ENCODE measurements at places on chromosomes 13 and 19.

DNA sequence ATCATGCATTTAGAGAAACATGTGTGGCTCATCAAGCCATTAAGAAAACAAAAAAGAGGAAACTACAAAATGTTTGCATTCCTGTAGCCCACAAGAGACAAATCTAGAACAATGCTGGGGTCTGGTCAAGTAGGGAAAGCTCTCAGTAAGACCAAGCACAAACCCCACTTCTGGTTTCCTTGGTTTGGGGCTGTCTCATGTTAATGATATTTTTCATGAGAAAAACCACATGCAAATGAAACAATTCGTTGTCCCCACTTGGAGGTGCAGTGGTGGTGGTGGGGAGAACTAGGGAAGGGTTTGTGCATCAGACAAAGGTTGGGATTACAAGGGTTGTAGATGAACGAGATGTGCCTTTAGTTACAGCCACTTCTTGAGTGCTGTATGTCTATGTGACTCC lies 7.0 kb upstream of the RB1 start:
- DNase-seq, result no peak

DNA sequence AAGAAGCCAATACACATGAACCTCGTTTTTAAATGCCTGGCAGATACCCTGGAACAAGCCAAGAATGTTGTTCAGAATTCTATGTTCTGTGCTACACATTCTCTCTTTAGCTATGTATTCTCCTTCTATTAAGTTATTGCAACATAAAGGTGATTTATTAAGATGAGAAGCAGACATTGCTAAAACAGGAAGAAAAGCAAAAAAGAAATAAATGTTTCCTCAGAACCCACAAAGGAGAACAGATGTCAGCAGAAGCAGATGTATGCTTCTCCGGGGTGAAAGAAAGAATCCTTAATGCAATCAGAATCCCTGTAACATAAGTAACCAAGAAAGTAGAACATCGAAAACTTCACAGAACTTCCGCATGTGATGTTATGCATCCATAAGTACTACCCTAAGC lies 302.9 kb downstream of the DCT start:
- DNase-seq, result no peak

DNA sequence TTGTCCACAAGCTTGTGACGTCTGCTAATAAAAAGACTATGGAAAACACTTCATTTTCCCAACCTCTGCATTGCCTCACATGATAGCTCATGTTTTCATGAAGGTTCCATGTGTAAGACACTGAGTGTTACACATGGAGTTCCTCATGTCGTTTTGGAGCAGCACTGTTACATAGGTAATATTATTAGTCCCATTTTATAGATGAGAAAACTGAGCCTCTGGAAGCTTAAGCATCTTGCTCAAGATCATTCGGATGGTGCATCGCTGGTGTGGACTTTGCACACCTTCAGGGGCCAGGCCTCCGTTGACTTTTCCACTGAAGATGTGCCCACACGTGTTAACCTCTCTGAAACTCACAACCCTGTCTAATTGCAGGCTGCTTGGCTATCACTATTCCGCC lies 743.4 kb downstream of the UQCRFS1 start:
- DNase-seq, result no peak

GRCh38 chr19:29104605-29105241 lies 108.2 kb downstream of the UQCRFS1 start:
- DNase-seq, result no peak

- DNase-seq, result no peak
These were observed 5.0 kb downstream of the JOSD2 start for GRCh38 chr19:50505856-50506611.

GRCh38 chr19:588093-588740 lies 1.5 kb upstream of the HCN2 start:
- DNase-seq, result peak; percentile 74

GRCh38 chr19:39381910-39382611 lies 8.8 kb downstream of the PAF1 start:
- no peak for DNase-seq

- no peak for DNase-seq
These were observed 146.9 kb downstream of the KDM4B start for GRCh38 chr19:5115771-5116202.

DNA sequence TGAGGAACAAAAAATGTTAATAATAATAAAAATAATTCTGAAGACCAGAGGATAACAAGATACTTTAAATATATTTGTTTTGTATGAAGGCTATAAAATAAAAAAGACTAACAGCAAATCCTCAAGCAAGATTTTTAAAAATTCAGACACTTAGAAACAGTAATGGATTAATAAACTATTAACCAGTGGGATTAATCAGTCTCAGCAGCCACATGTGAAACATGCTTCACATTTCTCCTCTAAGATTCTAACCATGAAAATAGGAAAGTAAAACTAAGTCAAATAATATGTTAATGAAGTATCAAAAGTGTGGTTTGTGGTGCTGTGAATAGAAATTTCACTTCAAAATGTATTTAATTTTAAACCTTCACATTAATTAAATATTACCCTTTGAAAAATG lies 57.4 kb downstream of the KCNRG start:
- DNase-seq, result no peak

- DNase-seq, result peak; percentile 83
These were observed 25.9 kb downstream of the GRIN2D start for GRCh38 chr19:48419158-48419920.

- no peak for DNase-seq
These were observed 1240.5 kb downstream of the UQCRFS1 start for GRCh38 chr19:27972291-27973040.

DNA sequence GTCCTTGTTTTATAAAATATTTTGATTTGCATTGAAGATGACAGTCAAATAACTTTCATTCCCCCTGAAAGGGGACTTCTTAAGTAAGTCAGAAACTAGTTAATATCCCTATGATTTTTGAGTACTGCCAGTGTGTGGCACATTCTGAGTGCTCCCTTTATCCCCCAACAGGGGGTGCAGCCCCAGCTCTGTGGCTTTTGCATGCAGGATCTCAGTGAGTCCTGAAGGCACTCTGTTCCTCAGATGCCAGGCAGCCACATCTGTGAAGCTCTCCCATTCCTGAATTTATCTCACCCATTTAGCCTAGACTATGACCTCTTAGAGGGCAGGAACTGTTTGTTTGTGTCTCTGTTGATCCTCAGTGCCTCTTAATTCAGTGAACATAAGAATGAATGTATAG lies 123.1 kb downstream of the CDK8 start:
- no peak for DNase-seq

- no peak for DNase-seq
These were observed 137.4 kb upstream of the SLITRK5 start for GRCh38 chr13:87533776-87534175.

DNA sequence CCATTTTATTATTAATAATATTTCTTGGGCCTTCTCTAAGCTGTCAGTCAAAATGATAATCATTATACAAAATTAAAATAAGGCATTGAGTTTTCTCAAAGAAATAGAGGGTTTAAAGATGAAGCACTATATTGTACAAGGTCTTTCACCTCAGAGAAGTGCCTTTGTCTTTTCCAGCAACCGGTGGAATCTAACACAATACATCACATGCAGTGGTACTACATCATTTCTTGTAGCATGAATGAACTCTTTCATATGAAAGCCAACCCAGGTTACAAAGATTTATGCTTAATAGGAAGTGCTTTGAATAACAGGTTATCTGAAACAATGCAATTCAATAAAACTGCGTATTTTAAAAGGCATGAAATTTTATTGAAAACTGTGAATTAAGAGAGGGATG lies 1620.8 kb downstream of the PCDH9 start:
- no peak for DNase-seq

DNA sequence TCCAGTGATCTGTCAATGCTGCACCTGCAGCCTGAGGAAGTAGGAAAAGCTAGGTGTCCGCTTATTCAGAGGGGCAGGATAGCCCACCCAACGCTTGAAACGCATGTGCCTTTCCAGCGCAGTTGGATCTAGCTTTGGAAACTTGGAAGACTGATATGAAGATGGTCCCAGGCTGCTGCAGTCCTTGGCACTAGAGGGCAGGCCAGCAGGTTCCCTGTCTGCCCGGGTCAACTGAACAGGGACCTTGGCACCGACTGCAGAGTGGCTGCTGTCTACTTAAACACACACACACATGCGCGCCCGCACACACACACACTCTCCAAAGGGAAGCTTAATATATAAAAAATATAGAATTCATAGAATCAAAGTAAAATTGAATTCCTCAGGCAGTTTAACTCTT lies 100.0 kb downstream of the TSHZ3 start:
- DNase-seq, result no peak

GRCh38 chr13:112079696-112080095 lies 12.7 kb downstream of the SOX1 start:
- DNase-seq, result no peak

GRCh38 chr19:47499863-47500830 lies 14.7 kb downstream of the NAPA start:
- DNase-seq, result no peak

DNA sequence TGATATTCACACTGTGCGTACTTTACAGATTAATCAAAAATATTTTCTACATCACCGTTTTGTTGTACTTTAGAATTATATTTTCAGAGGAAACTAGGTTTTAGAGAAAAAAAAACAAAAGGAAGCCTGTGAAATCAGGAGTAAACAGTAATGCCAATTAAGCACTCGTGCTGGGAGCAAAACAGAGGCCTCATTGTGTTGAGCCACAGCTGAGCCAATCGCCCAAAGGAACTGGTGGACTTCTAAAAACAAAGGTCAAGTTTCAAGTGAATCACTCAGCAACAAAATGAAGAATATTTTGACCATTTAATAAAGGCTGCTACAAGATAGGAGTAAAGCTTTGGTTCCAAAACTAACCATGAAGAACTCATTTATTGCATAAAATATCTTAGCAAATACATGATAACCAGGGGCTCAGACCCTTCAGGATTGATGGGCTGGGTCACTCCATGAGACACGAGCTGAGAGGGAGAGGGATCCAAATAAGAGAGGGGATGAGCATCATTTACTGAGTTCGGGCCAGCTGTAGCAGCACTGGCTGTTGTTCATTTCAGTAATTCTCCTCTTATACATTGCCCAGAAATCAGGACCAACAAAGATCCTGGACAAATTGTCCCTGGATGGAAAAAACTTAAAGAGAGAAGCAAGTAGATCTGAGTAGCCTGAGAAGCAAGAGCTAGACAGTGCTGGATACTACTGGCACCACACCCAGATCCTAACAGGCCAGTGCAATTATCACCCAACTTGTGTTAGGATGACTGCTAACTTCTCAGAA lies 8.3 kb upstream of the NALCN start:
- DNase-seq, result no peak

DNA sequence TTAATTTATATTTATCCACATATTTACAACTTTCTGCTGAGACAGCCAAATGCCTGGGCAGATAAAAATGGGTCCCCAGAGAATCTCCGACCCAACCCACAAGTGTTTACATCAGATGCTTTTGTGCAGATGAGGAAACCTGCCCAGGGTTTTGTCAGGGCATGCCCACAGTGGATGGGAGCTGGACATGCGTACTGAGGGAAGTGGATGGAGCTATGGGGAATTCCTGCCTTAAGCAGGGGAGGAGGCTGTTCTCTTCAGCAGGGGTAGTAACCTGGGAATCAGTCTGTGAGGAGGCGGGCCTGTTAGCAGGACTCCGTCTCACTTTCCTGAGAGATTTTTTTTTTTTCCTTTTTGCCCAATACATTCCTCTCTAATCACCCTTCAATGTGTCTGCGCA lies 122.9 kb downstream of the RFC3 start:
- no peak for DNase-seq

DNA sequence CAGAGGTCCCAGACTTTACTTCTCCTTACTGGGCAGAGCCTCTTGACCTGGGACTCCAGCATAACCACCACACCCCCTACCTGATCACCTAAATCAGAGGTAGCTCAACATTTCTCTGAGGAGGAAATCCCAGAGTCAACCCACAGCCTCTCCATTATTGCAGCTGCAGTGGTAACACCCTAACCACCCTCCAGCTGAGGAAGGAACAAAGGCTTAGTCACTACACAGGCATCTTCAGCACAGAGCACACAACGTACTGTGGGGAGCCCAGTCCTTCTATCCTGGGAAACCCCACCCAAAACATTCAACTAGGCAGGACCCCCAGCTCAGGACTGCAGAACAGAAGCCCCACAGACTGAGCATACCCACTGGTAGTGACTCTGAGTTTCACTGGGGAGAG lies 824.7 kb upstream of the SLITRK5 start:
- no peak for DNase-seq

GRCh38 chr13:23243066-23243465 lies 62.3 kb downstream of the SGCG start:
- DNase-seq, result no peak

DNA sequence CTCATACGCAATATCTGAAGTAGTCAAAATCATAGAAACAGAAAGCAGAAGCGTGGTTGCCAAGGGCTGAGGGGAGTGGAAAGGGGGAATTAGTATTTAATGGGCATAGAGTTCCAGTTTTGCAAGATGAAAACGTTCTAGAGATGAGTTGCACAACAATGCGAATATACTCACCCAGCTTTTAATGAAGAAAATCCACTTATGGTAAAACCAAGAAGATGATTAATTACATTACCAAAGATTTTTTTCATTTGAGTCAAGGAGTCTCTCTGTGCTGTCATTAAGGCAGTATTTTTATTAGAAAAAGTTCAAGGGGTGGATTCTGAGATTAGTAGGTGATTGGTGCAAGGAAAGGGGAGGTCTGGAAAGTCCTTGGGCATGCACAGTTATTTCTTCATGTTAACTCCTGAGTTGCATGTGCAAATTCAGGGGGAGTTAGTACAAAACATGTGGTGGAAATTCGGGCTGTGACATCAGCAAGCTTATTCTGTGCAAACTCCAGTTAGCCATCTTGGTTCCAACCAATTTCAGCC lies 6.9 kb upstream of the CBY2 start:
- DNase-seq, result no peak

- DNase-seq, result no peak
These were observed 9.7 kb downstream of the ACTL9 start for GRCh38 chr19:8688930-8689329.

- no peak for DNase-seq
These were observed 9.6 kb upstream of the PRKD2 start for GRCh38 chr19:46726551-46726950.

GRCh38 chr19:46542428-46543230 lies 47.0 kb upstream of the PNMA8B start:
- peak; percentile 81 for DNase-seq

- DNase-seq, result no peak
These were observed 1.9 kb downstream of the KDM4B start for GRCh38 chr19:4970558-4971423.

Data from CD4-positive, alpha-beta T cell treated with Interleukin-1 beta for 1 hour (primary cell).